ENCODE measurements at places on chromosomes 12 and 14.

- no peak for DNase-seq
These were observed 3.5 kb downstream of the STXBP6 start for GRCh38 chr14:25046301-25046943.

DNA sequence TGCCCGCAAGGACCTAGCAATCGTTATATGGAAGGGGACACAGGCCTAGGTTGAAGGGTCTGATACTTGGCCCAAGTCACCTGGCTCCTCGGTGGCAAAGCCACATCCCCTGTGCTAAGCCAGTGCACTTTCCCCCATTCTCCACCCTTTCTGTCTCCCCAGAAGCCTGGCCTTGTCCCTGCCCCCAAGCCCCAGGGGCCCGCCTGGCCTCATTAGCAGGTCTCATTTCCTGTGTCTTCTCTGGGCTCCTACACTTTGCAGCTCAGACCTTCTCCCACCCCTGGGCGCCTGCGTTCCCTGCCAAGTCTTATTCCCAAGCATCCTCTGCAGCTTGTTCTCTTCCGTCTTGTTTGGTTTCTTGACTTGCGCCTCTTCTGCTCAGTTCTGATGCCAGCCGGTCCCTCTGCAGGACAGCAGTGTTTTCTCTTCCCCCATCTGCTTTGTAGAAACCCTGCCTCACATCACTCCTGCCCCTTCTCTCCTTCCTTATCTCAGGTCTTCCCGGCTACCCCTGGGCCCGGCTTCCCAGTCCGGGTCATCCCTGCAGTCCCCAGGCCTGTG, 66.7 kb downstream of the SLC24A4 start:
- DNase-seq: no peak

GRCh38 chr12:59637692-59638070, 41.9 kb downstream of the SLC16A7 start:
- DNase-seq: no peak

GRCh38 chr14:91140672-91141071, 26.8 kb downstream of the DGLUCY start:
- no peak for DNase-seq

DNA sequence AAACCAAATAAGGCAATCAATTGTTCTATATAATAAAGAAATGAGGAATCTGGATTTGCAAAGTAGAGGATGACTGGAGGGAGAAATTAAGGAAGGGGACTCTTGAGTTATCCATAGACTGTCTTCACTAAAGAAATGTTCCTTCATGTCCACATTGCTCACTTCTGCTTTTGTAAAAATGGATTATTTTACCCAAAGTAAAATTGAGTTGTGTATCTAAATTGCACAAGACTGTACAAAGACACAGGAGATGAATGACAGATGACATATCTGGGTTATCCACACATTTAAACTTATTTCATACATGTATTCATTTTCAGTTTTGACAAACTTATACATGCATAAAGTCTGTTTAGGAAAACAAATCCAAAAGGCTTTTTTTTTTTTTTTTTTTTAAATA, 11.3 kb downstream of the ATP2B1 start:
- no peak for DNase-seq

DNA sequence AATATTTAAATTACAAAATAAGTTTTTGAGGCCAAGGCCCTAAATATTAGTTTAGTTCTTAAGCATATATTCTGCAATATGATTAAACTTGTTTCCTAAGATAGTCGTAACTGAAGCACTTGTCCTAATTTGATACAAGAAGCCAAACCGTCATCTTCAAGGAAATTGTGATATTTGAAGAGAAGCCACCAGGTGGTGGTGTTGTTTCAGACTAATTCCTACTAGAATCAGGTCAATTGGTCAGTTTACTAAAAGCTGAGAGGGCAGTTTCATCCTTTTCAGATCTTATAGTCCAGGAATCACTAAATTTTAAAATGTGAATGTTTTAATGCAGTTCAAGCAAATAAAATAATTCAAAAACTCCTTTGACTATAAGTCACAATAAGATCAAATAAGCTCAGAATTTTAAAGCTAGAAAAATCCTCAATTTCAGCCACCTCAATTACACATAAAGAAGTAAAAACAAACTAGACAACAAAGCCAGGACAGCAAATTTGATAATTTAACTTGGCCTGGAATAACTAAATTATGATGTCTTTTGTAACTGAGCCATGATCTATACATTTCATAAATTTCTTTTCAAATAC, 7.1 kb upstream of the ARL1 start:
- peak; percentile 53 for DNase-seq

DNA sequence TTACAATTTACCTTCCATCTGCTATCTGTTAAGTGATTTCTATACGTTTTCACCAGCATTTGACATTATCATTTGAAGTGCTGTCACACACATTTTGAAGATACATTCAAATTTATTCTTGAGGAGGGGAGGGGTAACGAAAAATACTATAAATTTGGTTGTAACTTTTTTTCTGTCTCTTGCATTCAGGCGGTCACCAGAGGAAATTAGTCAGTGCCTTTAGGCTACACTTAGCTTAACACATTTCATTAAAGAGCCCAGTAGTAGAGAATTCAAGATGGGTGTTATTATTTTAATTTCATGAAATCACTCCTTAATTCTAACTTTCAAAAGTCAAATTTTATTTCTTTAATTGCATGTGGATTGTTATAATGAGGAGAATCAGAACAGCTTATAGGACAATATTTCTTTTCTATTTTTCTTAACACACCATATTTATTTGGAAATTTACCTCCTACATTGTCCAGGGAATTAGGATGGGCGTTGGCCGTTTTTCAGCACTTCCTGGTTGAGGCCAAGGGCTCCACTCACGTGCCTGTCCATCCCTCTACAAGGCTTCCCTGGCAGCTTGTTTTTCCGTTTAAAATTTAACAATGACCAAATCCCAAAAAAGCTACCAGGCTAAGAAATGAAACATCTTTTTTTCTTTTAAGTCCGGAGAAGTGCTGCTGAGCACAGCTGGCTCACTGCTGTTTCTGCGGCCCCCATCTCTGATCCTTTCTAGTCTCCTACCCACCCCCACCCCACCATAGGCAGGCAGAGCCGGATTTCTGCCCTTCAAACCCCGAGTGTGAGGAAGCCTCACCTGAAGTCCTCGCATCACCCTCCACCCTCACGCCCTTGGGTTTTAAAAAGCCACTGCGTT, 1.1 kb upstream of the FAR2 start:
- no peak for DNase-seq

Data from activated CD4-positive, alpha-beta T cell treated with anti-CD3 and anti-CD28 coated beads, Interleukin-10, Interleukin-2, amounts not matched to agents 100 ng/mL and 50 ng/mL, durations not matched to agents 16 hours and 8 hours (primary cell).